KG1 (cell line): ENCODE measurements at places on chromosomes 1 and 21.

- no peak for DNase-seq
These were observed 172.0 kb upstream of the KIAA0040 start for GRCh38 chr1:175364424-175365076.

- no peak for DNase-seq
These were observed 1.5 kb downstream of the RGS2 start for GRCh38 chr1:192810253-192810880.

- DNase-seq, result no peak
These were observed 610 bp upstream of the HES4 start for GRCh38 chr1:1000357-1001056.

DNA sequence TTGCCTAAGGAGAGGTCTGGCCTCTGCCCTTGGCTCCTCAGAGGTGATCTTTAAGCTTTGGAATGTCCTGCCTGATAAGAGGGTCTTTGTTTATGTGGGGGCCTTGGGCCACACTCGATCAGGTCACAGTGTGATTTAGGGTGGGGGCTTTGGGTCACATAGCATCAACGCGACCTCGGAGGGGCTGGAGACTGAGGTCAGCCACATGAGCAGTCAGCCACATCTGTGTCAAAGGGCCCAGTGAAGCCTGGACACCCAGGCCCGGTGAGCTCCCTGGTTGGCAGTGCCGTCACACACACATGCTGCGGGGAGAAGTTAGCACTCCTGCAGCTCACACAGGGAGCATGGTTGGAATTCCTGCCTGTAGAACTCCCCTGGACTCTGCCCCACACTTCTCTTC, 345.0 kb downstream of the NPHP4 start:
- DNase-seq, result no peak

DNA sequence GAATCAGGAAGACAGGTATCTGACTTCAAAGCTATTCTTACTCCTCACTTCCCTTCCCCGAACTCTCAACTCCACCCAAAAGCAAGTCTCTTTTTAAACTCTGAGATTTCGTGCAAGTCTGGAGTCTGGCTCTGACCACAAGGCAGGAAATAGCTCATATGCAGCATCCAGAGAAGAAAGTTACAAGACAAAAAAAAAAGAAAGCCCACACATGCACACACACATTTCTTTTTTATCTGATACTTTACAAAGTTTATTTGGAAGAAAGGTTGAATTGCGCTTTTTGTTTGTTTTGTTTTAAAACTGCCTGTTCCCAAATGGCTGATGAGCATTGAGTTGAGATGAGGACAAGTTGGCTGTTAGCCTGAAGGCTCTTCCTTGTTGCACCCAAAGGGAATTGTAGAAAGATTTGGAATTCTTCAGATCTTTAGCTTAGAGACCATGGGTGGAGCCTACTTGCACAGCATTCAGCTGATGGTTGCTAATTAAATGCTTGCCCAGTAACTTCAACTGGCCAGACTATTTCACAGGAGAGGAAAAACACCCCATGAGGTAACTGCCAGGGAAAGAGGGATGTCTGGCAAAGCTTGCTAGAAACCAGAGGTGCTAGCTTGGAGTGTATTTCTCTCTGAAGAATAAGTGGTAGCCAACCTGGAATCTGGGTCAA, 490.3 kb downstream of the TTLL7 start:
- peak; percentile 21 for DNase-seq

DNA sequence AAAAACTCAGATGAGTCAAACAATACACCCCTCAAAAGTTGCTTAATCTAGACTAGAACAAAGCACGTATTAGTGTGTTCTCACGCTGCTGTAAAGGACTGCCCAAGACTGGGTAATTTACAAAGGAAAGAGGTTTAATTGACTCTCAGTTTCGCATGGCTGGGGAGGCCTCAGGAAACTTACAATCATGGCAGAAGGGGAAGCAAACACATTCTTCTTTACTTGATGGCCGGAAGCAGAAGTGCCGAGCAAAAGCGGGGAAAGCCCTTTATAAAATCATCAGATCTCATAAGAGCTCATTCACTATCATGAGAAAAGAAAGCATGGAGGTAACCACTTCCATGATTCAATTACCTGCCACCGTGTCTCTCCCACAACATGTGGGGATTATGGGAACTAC, 10.1 kb downstream of the JAM2 start:
- no peak for DNase-seq

GRCh38 chr1:29801561-29801973, 565.2 kb downstream of the PTPRU start:
- DNase-seq, result no peak

GRCh38 chr1:159171254-159171687, at the start of gene CADM3:
Gene CADM3, plus strand, starts transcription at chr1:159171615. Its CDS starts 151 bp downstream, at chr1:159171766.
- no peak for DNase-seq

DNA sequence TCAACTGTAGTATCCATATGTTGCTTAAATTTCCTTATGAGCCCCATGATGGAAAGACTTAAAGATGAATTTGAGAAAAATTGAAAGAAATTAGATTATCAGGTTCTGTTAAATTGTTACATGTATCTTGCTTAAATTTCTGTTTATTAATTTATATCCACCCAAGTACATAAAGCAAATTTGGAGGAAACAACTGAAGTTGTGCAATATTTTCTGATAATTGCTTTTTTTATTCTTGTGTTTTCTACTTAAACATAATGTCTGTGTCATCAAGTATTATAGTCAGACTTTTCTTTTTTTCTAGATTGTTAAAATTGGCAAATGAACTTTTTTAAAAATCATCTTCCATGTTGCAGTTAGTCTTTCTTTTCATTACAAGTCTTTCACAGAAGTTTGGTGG, 36.8 kb downstream of the RNF11 start:
- DNase-seq, result no peak

DNA sequence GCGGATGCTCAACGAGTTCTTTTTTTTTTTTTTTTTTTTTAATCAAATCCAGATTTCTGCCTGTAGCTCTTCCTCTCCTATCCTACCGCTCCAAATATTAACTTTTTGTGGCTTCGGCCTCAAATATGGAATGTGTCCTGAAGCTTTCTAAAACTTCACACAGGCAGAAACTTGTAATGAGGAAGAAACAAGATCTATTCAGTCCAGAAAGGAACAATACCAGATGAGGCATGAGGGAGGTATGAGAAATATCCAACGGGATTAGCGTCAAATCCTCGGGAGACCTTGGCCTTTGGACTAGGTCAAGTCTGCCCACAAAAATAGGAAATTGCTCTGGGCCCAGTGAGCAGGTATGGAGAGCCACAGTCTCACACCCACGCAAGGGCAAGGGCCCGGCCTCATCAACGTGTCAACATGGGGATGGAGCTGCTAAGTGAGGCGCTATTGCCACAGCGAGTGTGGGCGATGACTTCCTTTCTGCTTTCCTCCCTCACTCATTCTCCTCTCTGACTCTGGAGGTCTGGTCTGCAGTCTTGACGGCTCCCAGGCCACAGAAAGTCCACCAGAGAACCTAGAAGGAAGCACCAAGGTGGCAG, 66.6 kb downstream of the BCAR3 start:
- no peak for DNase-seq

- DNase-seq, result no peak
These were observed 79.1 kb upstream of the KCNE2 start for GRCh38 chr21:34284666-34285065.

GRCh38 chr1:80624682-80625081, 1176.1 kb upstream of the ADGRL2 start:
- DNase-seq, result no peak

GRCh38 chr1:159746666-159747065, 32.3 kb upstream of the CRP start:
- DNase-seq, result peak; percentile 43

DNA sequence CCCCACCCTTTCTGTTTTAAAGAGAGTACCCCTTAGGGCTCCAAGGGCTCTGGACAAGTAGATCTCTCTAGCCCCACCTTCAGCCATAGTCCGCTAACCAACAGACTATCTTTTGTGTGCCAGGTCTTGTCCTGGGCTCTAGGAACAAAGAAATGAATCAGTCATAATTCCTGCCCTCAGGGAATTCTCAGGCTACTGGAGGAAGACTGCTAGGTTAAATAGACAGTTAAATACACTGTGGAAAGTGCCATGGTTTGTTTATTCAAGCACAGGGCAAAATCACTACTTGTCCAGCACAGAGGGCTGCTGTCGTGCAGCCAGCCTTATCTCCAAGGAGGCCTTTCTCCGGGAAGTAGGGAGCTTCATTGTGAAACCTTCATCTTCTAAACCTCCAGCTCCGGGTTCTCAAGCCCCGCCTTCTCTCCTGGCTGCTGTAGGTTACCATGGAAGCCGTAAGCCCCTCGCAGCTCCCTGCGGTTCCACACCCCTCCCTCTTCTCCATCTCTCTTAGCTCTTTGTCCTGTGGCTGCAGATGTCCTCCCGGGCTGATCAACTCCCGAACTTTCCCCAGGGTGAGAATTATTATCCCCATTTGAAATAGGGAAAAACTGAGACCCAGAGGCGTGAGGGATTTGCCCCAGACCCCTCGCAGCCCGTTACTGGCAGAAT, 29.8 kb downstream of the SHISAL2A start:
- DNase-seq, result no peak

GRCh38 chr1:204338997-204339396, 20.7 kb downstream of the PLEKHA6 start:
- no peak for DNase-seq

DNA sequence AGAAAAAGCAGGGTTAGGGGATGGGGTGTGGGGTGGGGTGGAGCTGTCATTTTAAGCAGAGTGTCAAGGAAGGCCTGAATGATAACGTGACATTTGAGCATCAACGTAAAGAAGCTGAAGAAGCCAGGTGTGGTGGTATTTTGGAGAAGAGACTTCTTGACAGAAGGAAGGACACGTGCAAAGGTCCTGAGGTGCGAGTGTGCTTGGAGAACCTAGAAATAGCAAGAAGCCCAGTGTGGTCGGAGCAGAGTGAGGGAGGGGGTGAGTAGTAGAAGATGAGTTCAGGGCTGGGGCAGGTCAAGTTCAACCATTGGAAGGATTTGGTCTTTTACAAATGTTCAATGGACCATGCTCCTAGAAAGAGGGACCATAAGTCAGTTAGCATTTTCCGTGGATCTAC, 140.2 kb upstream of the ZBTB40 start:
- no peak for DNase-seq

DNA sequence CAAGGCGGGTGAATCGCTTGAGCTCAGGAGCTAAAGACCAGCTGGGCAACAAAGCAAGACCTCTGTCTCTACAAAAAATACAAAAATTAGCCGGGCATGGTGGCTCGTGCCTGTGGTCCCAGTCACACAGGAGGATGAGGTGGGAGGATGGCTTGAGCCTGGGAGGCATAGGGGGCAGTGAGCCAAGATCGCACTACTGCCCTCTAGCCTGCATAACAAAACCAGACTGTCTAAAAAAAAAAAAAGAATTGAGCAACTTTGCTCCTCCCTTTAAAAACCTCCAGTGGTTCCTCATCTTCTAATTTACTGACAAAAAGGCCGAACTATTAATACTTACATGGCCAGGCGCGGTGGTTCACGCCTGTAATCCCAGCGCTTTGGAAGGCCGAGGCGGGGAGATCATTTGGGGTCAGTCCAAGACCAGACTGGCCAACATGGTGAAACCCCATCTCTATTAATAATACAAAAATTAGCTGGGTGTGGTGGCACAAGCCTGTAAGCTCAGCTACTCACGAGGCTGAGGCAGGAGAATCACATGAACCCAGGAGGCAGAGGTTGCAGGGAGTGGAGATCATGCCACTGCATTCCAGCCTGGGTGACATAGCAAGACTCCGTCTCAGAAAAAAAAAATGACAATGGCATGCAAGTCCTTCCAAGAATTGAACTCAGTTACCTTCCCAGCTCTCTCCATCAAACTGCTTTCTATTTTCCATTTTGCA, 4.4 kb downstream of the ACBD3 start:
- DNase-seq, result no peak

DNA sequence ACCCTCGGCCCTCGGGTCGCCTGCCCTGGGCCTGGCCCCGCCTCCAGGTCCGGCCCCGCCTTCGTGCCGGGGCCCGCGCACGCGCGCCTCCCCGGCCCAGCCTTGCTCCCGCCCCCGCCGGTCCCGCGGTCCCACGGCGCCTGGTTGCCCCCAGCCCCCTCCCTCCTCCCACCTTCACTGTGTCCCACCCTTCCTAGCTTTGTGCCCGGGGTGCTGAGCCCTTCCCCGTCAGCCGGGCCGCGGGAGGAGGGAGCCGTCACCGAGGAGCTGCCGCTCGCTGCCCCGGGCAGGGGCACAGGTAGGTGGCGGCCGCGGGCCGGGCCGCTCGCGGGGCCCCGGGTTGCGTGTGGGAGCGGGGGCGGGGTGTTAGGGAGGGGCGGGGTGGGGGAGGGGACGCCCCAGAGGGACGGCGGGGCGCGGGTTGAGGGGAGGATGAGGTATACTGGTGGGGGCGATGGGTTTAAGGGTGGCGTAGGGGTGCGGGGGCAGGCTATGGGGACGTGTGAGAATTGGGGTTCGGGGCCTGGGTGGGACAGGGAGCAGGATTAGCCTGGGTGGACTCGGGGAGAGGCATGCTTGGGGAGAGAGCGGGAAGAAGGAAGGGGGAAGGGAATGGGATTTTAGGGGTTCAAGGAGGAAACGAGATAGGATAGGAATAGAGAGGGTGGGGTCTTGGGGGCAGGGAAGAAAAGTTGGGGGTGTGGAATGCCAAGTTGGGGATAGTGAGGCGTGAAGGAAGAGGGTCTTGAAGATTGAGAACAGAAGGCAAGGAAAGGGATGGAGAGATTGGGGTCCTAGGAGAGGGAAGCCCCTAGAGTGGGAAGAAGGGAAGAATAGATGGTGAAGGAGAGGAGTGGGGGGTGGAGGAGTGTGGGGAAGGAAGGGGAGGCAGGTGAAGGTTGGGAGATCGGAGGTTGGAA, at the start of gene LRRC42:
TSS of gene LRRC42 (plus strand) at position 99 of the 920 bp plus-strand sequence. CDS start 5,650 bp downstream, outside the sequence.
- DNase-seq, result peak; percentile 87

DNA sequence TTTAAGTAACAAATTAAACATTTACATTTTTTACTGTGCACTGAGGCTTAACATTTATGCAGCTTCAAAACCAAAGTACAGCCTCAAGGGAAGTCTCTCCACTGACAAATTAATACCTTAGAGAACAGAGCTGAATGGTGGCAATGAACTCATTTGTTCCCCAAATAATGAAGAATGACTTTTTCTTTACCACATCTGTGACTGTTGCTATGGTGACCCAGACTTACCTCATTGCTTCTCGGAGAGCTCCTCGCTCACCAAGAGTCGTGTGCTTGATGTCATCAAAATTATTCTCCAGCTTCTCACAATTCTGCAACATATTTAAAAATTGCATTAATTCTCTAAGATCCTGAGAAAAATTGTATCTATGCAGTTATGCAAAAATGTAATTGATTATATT, 92.9 kb downstream of the DPYD start:
- no peak for DNase-seq

GRCh38 chr1:212561501-212561931, 47.0 kb upstream of the ATF3 start:
- no peak for DNase-seq

DNA sequence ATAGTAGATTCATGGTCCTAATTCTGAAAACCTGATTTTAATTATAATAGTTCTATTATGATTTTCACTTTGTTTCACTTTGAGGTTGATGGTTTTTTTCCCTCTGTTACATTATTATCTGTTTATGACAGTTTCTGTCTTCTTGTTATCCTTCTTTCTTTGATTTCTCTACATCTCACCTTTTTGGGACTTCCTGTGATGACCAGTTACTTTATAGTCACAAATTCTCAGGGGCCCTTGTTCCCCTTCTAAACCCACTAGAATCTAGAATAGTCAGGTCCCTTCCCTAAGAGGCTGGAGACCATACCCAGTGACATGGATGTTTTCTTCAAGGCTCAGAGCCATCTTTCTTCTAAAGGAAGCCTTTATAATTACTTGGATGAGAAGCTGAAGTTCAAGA, 238.4 kb downstream of the GPR52 start:
- no peak for DNase-seq
